ENCODE measurements at places on chromosomes 2 and 18.

DNA sequence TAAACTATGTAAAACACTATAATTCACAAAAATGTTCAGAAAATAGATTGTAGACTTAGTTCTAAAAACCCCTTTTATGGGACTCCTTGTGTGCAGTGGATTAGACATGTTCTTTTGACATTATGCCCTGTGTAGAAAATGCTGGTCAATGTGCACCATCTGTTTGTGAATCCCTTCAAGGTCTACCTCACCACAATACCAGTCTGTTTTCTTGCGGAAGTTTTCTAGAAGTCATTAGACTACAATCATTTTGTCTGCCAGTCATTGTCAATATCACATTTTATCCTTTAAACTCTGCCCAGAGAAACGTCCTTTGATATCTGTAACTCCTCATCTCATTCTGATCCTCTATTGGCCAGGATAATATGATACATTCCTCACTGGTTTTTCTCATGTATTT lies 7.8 kb downstream of the ITGA4 start:
- no peak for DNase-seq

DNA sequence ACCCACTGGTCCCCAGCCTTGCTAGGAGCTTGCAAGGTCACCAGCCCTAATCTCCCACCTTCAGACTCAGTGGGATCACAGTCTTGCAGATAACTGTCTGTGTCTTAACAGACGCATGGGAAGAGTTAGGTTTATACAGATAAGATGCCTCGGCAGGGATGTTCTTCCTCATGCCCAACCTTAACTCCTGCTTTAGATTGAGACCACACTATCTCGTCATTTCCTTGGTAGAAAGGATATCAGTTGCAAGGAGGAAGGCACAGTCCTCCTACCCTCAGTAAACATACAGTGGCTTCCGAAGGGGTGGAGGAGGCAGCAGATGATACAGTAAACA lies 7.2 kb downstream of the NT5DC4 start:
- no peak for DNase-seq

DNA sequence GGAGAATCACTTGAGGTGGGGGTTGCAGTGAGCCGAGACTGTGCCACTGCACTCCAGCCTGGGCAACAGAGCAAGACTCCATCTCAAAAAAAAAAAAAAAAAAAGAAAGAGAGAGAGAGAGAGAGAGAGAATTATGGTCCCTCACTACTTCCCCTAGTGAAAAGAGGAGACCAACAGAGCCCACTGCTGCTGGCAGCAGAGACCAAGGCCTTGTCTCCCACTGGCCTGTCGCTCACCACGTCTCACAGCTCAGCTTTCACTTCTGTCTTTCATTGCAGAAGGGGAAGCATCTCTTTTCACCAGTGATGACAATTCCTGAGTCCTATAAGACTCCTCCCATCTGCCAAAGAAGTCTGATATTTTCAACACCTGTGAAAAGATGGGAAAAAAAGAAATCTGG lies 81.3 kb downstream of the CLHC1 start:
- DNase-seq: no peak

- DNase-seq: no peak
Observed at GRCh38 chr2:27233341-27233740, 16.2 kb downstream of the CAD start.

DNA sequence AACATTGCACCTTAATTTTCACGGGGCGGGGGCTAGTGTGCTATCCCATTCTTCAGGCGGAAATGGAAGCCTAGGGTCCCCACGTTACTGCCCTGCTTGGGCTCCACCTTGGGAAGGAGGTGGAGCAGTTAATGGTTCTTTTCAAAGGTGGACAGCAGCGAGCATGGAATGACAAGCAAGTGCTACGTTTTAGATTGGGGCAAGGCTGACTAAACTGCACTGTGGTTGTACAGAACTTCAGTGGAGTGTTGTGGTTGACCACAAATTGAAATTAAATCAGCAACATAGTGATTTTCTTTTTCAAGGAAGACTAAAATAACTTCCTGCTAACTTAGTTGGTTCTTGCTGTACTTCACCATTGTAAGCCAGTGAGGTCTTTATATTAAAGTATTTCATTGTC lies 47.0 kb downstream of the CHRNA1 start:
- DNase-seq: no peak

DNA sequence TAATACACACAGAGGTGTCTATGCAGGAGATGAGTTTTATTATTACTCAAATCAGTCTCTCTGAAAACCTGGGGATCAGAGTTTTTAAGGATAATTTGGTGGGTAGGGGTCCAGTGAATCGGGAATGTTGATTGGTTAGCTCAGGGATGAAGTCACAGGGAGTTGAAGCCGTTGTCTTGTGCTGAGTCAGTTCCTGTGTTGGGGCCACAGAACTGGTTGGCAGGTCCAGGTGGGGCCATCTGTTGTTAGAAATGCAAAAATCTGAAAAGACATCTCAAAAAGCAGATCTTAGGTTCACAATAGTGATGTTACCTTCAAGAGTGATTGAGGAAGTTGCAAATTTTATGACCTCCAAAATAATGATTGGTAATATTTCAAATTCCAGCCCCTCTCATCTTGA lies 86.9 kb downstream of the VSNL1 start:
- no peak for DNase-seq
